ENCODE measurements at places on chromosomes 3 and 15.

DNA sequence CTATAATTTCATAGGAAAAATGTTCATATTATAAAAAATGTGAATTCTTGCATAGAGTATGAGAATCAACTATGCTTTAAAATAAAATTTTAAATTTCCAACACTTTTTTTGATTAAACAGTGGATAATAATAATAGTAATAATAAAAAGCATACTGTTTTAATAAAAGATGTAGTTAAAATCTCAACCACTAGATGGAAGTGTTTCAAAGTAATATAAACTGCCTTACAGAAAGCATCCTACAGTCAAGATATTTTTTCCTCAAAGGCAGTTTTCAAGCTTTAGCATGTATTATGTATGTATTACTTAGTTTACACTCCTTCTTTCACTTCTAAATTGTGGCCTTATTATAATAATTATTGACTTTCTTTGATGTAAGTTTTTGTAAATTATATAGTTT, 217.5 kb downstream of the CHL1 start:
- no peak for DNase-seq

DNA sequence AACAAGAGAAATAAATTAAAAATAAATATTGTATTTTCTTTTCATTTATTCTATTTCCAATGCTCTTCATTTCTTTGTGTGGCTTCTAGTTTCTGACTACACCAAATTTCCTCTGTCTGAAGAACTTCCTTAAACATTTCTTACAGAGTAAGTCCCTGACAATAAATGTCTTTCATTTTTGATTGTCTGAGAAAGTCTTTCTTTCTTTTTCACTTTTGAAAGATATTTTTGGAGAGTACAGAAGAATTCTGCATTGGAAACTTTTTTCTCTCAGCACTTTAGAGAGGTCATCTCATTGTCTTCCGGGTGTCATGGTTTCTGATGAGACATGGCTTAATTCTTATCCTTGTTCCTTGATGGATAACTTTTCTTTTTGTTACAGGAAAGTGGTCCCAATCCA, 119.6 kb downstream of the MOBP start:
- DNase-seq, result no peak

GRCh38 chr3:102089239-102089638, 239.9 kb downstream of the NFKBIZ start:
- DNase-seq, result no peak

- no peak for DNase-seq
Observed at GRCh38 chr15:31019986-31020385, 28.6 kb upstream of the MTMR10 start.

DNA sequence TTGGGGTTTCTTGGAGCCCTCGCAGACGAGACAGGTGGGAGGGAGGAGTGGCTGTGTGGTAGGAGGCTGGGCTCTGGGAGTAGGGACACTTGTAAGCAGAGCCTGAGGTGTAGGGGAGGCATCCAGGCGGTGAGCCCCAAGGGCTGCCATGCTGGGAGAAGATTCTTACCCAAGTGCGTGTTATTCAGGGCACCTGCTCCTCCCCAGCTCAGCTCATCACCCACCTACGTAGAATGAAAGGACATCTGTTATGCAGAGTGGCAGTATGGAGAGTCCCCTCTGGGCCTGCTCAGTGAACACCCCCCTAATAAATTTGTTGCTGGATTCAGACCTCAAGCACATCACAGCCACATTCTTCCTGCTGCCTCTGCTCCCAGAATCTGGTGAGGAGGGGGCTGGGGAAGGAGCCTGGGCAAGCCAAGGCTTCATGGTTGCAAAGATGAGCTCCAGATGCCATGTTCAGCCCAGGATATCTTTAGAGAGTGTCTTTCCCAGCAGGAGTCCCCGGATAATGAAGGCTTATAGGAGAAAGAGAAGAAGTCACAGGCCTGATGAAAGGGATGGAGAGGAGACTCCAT, 261.8 kb downstream of the EPHB1 start:
- no peak for DNase-seq

DNA sequence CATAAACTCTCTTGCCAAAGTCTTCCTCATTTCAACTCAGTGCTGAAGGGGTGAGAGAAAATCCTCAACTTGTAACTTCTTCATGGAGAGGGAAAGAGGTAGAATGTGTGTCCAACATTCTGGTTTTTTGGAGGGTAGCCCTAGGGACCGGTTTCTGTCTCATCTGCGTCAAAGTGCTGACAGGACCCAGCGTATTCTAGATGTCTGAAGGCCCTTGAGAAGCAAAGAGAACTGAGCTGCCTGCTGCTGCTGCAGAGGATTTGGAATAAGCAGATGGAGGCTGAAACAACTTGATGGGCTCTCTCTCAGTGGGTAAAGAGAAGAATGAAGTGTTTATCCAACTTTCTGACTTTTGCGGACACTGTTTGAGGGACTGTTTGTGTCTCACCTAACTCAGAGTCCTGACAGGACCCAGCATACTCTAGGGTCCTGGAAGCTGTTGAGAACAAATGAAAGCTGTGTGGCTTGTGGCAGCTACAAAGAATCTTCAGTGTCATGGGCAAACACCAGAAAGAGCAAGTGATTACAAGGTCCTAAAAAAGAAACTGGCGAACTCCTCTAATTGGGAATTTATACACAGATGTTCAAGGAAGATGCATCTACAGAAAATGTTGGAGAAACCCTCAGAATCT, 174.4 kb downstream of the SI start:
- DNase-seq, result no peak

GRCh38 chr3:62011666-62012065, 361.7 kb downstream of the FEZF2 start:
- no peak for DNase-seq

- no peak for DNase-seq
Observed at GRCh38 chr3:63779227-63779626, 39.9 kb upstream of the C3orf49 start.

DNA sequence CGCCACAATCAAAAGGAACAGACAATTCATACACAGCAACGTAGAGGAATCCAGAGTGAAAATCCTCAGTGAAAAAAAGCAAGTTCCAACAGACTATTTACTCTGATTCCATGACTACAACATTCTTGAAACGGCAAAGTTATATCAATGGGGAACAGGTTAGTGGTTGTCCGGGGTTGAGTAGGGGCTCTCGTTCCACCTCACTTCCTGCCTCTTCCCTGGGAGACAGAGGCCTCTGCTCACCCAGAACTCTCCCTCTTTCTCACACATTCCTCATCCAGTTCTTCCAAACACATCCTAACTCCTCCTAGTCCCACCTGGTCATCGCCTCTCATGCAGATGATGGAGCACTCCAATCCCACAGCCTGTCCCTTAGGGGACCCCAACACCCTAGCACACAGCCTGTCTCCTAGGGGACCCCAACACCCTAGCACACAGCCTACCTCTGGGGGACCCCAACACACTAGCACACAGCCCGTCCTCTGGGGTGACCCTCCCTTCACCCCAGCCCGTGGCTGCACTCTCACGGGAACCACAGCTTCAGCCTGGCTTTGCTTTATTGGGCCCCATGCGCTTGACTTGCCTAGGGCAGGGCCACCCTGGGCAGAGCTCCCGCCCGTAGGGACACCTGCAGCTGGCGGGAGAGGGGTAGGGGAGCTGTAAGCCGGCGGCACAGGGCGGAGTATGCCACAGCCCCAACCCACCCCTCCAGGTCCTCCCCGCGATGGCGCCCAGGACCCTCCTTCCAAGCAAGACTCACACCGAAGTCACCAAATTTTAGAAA, 5.2 kb downstream of the OCA2 start:
- DNase-seq, result no peak

DNA sequence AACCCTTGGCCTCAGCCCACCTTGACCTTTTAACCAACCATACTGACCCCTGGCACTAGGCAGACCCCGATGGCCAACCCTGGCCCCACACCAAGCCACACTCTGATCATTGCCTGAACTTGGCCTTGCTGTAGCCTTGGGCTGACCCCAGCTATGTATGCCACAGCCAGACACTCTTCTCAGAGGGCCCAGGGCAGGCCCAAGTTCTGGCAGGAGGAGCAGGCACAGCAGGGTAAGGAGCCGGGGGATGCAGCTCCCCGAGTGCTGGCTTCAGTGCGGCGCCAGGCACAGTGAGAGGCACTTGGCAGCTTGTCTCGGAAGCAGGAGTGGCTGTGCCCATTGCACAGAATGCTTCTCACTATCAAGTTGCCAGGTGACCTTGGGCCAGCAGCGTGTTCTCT, 22.3 kb downstream of the PRR20G start:
- DNase-seq, result no peak

DNA sequence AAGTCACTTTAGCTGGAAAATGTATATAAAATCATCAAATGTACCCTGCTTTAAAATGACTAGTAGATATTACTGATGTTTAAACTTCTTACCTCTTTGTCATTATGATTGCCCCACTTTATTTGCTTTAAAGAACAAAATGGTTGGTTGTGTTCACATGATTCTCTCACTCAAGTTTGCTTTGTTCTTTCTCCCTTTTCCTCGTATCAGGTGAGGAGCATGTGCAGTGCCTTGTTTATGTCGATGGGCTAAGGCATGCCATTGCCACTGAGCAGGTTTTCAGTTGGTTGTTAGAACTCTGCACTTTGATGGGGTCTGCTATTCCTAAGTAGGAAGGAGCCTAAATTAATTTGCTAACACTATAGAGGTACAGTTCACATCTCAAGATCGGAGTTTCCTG, 5.3 kb downstream of the MAP2K5 start:
- DNase-seq, result no peak
